ENCODE measurements at places on chromosomes 1 and 21. TPM values are rescaled to one million over a fixed set of nuclear protein-coding genes. Genes with fewer than 3 reads are reported as not detected.

GJB4 gene
- 12.3 TPM for total RNA-seq

PADI4 gene
- not detected for total RNA-seq

CD164L2 gene
- total RNA-seq = 0.34 TPM

CAMK1G gene
- total RNA-seq = not detected

PALMD gene
- total RNA-seq = 1.7 TPM

C1orf94 gene
- not detected for total RNA-seq

SYT14 gene
- 0.14 TPM for total RNA-seq

TCHH gene
- 0.14 TPM for total RNA-seq

IL12RB2 gene
- 1.0 TPM for total RNA-seq

RXRG gene
- total RNA-seq = not detected

B3GALNT2 gene
- 99.5 TPM for total RNA-seq

CD1D gene
- 1.00 TPM for total RNA-seq

IL24 gene
- total RNA-seq = 5.8 TPM

OR2M2 gene
- total RNA-seq = not detected

KCNA3 gene
- total RNA-seq = not detected

SPATA45 gene
- not detected for total RNA-seq

LRIG2 gene
- total RNA-seq = 24.6 TPM

MYBPH gene
- not detected for total RNA-seq

RNF186 gene
- not detected for total RNA-seq

CELA2B gene
- not detected for total RNA-seq

ITLN2 gene
- total RNA-seq = 0.21 TPM

CRYAA gene
- total RNA-seq = not detected

VANGL1 gene
- 27.9 TPM for total RNA-seq

TRIM17 gene
- total RNA-seq = 5.3 TPM

CELSR2 gene
- 117 TPM for total RNA-seq

CR1L gene
- total RNA-seq = not detected

FAM167B gene
- 0.34 TPM for total RNA-seq

ST7L gene
- total RNA-seq = 9.9 TPM

CSF1 gene
- 11.7 TPM for total RNA-seq

C1orf74 gene
- 13.0 TPM for total RNA-seq

IL20 gene
- total RNA-seq = 0.43 TPM

PARK7 gene
- total RNA-seq = 241 TPM

ODF2L gene
- 10.3 TPM for total RNA-seq

TCHHL1 gene
- not detected for total RNA-seq

TLCD4 gene
- total RNA-seq = 0.34 TPM

NFASC gene
- 0.34 TPM for total RNA-seq

WDR64 gene
- total RNA-seq = not detected
